ENCODE measurements at places on chromosomes 1 and 21. TPM values are rescaled to one million over a fixed set of nuclear protein-coding genes. Genes with fewer than 3 reads are reported as not detected.

GRCh38 chr1:109654519-109654918 is 1.4 kb upstream of the GSTM4 start:
- DNase-seq: peak; percentile 64

GRCh38 chr1:40929155-40929554 is 50.3 kb upstream of the CTPS1 start:
- DNase-seq: no peak

The DNAJC28 gene
- total RNA-seq: 2.4 TPM

GRCh38 chr1:236016782-236017400 is 48.0 kb downstream of the NID1 start:
- DNase-seq: no peak

DNA sequence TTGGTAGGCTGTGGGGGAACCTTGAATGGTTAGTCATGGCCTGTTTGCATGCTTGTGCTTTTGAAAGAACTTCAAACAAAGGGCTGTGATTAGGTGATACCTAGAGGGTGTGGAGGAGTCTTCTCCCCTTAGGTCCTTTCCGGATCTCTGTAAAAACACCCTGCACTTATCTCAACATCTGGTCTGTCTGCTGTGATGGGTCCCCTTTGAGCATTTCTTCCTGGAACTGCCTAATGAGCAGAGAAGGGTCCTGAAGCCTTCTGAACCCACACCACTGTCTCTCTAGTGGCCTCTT is 59.6 kb downstream of the HUNK start:
- DNase-seq: no peak

- DNase-seq: no peak
Observed at GRCh38 chr1:71298633-71299032, 217.8 kb upstream of the ZRANB2 start.

- DNase-seq: no peak
Observed at GRCh38 chr21:34221331-34222030, 142.3 kb upstream of the KCNE2 start.

DNA sequence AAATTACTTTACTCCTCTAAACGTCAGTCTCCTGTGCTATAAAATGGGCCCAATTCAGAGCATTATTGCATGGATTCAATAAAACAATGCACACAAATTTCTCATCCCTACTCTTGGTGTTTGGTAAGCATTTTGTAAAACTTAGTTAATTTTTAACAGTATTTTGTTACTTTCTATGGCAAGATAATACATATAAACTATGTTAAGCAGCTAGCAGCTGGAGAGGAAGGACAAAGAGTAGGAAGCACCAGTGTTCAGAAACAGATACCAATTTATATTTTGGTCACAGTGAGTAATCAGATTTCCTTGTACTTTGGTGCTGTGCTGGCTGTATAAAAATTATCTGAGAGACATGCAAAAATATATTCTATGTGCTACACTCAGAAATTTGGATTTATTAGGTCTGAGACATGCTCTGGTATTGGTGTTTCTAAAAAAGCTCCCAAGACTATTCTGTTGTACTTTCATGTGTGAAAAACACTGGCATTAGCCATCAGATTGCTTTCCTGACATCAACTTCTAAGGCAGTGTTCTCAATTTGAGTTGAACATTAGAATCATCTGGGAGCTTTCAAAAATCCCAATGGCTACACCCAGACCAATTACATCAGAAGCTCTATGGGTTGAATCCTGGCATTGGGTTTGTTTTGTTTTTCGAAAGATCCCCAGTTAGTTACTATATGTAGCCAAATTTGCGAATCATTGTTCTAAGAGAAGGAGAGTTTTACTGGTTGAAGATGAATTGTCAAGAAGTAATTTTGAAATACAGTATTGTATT is 100.3 kb upstream of the C1orf87 start:
- no peak for DNase-seq

The SLAMF6 gene
- total RNA-seq: not detected

The WDR77 gene
- 25.9 TPM for total RNA-seq

DNA sequence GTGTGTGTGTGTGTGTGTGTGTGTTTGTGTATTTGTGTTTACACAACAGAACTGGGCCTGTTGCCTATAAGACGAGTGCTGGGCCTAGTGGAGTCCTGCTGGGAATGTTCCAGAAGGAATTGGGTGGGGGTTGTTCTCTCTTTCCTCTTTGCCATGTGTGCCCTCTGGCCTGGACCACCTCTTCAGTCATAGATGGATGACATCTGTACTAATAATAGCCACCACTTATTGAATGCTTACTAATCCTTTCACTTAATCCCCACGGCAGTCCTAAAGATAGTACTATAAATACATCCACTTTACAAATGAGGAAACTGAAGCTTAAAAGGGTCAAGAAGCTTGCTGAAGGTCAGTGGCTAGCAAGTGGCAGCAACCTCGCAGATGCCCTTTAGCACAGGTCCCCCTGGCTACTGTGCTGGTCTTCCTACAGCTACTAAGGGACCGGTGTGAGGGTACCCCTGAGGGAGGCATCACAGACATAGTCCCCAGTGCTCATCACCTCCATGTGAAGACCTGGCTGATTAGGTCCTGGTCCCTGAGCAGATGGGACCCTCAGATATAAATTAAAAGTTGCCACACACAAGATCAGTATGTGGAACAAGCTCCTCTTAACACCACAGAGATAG is 55.2 kb upstream of the KIF1B start:
- no peak for DNase-seq

The RCAN1 gene
- 84.5 TPM for total RNA-seq

DNA sequence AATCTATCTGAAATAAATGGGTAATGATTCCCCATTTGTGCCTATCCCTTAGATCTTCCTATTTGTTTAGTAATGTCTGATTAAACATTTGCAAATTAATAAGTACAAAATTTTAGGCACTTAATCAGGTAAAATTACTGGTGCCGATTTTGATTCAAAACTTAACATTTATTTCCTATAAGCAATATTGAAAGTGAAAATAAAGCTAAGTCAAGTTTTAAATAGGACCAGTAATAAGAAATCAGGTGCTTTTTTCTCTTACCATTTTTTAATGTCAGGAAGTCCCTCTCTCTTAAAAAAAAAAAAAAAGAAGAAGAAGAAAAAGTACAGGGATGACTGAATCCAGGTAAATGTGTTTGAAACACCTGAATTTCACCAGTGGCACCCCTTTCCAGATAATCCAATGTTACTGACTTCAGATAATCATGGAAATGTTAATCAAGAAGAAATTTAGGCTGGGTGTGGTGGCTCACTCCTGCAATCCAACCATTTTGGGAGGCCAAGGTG is 836 bp upstream of the GBP4 start:
- no peak for DNase-seq

GRCh38 chr1:19311503-19311930 is 427 bp downstream of the AKR7A2 start:
- DNase-seq: no peak

The OR6F1 gene
- not detected for total RNA-seq

GRCh38 chr1:27126391-27126790 is 28.5 kb downstream of the SLC9A1 start:
- DNase-seq: no peak

GRCh38 chr21:44576025-44576420 is 2.5 kb downstream of the KRTAP10-4 start:
- no peak for DNase-seq

GRCh38 chr1:85078903-85079302 is 30.6 kb upstream of the MCOLN3 start:
- DNase-seq: no peak

- DNase-seq: no peak
Observed at GRCh38 chr1:174023440-174023839, 1.3 kb upstream of the RC3H1 start.

- no peak for DNase-seq
Observed at GRCh38 chr1:47181955-47182675, 7.7 kb downstream of the PDZK1IP1 start.

- DNase-seq: peak; percentile 86
Observed at GRCh38 chr1:201360901-201361651, 16.4 kb downstream of the TNNT2 start.

GRCh38 chr21:28280611-28281010 is 712.1 kb downstream of the LTN1 start:
- DNase-seq: no peak

The AHDC1 gene
- total RNA-seq: 61.6 TPM

DNA sequence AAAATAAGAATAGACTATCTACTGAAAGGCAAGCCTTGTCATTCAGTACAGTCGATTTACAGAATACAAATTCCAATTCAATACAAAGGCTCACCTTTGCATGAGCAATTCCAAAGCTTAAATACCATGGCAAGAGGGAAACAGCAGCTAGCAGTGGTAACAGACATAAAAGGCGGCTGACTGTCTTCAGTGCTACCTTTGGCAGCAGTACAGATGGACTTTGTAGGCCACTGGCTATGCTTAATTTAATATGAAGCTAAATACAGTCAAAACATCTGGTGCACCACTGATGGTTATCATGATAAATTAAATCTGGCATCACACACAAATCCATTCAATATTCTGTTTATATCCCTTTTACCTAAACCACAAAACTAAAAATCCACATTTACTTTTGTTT is 62.4 kb downstream of the RERE start:
- DNase-seq: no peak

GRCh38 chr1:200550367-200550766 is 70.2 kb downstream of the KIF14 start:
- no peak for DNase-seq

DNA sequence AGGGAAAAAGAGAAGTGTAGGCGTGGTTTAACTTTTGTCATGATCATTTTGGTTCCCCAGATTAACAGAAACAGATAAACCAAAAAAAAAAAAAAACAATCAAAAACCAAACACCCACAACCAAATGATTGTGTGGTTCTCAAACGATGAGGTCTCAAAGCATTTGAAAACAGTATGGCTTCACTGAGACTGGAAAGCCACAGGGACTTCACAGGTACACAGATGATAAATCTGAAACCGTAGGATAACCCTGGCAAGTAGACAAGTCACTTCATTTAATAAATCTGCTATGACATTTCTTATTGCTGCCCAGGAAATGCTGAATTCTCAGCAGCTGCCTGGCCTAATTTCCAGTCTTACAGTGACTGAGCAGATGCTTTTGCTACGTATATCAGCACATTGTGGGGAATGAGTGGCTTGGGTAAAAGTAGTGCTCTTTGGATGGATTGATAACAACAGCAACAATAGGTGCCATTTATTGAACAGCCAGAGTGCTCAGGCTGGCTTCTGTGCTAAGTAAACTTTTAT is 6.1 kb downstream of the ST6GALNAC3 start:
- no peak for DNase-seq

- no peak for DNase-seq
Observed at GRCh38 chr1:109712321-109712864, 342 bp downstream of the GSTM5 start.
